ENCODE measurements at places on chromosomes 4 and X.

- no peak for DNase-seq
These were observed 348.7 kb downstream of the BMPR1B start for GRCh38 chr4:95106408-95106928.

DNA sequence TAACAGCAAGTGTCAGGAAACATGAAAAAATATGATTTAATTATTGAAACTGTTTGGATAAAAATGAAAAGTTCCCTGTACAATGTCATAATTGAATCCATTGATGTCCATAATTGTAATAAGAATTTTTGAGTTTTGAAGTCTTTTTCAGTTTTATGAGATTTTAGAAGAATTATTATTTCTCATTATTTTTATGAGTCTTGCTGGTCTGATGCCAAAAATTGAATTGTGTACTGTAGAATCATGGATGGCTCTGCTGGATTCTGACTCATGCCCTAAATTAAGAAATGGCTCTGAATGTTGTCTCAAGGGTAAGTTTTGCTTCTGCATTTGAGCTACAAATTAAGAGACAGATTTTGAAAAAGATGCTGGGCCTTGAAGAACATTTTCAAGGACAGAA is 132.8 kb upstream of the MAP9 start:
- DNase-seq, result no peak

GRCh38 chr4:147368948-147369347 is 111.9 kb upstream of the EDNRA start:
- no peak for DNase-seq

GRCh38 chr4:150078579-150079080 is 385 bp downstream of the DCLK2 start:
- DNase-seq, result no peak

DNA sequence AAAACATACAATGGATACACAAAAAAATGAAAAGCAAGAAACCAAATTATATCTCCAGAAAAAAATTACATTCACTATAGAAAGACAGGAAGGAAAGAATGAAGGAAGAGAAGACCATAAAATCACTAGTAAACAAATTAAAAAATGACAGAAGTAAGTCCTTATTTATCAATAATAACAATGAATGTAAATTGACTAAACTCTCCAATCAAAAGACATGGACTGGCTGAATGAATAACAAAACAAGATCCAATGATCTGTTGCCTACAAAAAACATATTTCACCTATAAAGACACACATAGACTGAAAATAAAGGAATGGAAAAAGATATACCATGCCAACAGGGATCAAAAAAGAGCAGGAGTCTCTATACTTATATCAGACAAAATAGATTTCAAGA is 203.2 kb upstream of the F9 start:
- DNase-seq, result no peak

DNA sequence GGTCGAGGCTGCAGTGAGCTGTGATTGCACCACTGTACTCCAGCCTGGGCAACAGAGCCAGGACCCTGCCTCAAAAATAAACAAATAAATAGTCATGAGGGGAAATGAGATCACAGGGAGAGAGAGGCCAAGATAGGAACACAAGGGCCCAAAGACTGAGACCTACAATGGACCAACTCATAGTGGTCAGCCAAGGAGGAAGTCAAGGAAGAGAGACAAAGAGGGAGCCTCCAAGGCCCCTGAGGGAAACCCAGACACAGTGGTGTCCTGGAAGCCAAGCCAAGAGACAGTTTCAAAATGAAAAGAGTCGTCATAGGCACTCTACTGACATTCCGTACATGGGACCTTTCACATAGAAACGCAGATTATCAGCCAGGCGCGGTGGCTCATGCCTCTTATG is 153.3 kb downstream of the BCOR start:
- DNase-seq, result no peak

DNA sequence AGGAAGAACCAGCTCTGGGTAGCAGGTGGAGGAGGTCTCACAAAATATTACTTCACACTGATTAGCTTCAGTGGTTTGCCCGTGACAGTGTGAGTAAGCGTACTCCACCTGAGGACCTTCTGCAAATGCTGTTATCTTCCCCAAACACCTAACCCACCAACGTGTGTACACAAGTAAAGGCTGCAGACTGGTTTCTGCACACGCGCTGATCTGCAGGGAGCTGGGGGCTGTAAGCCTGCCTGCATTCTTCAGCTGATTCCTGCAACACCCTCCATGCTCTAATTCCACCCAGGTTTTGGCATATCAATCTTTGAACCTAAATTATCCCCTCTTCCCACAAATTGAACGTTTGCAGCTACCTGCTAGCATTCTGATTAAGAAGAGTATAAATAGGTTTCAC is 820.2 kb downstream of the TRIML1 start:
- no peak for DNase-seq

GRCh38 chr4:8093587-8094274 is 64.9 kb downstream of the ABLIM2 start:
- DNase-seq, result no peak

DNA sequence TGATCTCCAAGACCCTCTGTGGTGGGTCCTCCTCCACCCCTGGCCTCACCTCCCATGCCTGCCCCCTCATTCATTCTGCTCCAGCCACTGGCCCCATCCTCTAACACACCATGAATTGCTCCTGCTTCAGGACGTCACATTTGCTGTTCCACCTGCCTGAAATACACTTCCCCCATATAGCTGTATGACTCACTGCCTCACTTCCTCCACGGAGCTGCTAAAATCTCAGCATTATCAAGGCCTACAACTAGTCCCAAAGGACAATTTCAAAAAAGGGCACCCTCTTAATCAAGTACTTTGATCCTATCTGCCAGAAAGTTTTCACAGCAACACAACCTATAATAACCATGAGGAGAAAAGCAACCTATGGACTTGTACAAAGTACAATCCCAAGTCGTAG is 43.6 kb upstream of the PHOX2B start:
- no peak for DNase-seq

DNA sequence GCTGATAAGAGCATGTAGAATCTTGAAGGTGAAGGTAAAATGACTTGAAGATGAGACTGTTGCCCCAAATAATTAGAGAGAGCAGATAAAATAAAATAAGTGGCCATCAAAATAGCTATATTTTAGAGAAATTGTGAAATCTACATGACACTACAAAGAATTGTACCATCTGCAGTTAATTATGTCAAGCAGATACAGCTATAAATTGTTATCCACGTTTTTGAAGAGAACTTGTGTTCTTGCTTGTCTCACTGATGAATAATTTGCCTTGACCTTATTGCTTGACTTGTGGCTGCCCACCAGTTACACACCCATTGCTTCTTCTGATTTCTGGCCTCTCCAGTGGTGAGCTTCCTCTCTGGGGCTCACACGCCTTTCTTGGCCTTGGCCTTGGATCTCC is 75.8 kb upstream of the TNIP3 start:
- no peak for DNase-seq

DNA sequence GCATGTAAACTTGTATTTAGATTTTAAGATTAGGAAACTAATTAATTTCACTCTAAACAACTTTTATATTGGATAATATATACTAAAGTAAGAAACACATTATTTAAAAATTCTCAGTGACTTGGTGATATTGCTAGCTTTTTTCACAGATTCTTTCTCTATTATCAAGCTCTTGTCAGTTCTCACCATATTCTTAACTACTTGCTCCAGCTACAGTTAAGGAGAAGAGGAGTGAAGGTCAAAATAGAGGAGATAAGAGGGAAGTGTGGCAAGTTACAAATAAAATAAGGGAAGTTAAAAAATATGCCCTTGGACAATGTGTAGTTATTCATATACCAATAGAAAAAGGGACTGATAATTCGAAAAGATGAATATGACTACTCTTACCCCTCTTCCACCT is 34.7 kb upstream of the NAF1 start:
- no peak for DNase-seq

DNA sequence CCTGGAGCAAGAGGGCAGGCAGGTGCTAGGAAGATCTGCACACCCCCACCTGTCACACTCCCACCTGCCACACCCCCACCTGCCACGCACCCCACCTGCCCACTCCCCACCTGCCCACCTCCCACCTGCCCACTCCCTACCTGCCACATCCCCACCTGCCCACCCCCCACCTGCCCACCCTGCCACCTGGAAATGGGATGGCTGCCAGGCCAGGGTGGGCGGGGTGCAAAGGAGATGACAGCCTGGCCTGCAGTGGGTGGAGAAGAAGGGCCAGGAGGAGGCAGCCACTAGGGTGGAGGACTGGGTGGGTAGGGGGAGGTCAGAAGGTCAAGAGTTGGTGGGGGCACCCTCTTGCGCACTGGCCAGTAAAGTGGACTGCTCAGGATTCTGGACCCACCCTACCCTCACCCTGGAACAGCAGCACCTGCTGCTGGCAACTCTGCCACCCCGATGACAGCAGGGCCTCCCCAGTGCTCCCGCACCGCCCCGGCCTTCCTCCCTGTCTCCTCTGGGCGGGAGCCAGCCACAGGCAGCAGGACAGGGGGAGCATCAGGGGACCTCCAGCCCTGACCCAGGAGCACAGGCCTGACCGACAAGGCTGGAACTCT is 66.8 kb upstream of the NKX1-1 start:
- no peak for DNase-seq

DNA sequence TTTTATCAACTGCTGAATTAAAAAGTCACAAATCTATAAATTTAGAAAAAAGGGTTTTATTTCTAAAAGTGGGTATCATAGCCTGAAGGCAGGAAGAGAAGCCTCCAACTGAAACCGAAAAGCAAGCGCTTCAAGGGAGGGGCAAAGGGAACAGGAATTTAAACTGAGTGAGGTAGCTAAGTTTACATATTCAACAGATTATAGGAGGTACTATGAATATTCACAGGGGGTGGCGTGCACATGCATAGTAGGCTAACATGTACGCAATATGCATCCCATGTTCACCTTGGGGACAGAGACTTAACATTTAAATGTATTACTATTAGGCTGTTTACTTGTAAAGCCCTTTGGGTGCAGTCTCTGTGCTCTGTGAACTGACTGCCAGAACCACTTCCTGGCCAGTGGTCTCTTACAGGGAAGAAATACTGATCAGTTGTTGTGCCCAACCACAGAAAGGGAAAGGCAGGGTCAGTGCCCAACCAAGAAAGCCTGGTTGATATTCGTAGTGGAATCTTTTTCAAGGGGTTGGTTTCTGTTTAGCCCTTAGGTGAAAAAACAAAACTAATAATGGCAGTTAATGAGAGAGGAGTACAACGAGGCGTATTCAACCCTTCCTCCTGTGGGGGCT is 168.7 kb upstream of the GALNTL6 start:
- no peak for DNase-seq

DNA sequence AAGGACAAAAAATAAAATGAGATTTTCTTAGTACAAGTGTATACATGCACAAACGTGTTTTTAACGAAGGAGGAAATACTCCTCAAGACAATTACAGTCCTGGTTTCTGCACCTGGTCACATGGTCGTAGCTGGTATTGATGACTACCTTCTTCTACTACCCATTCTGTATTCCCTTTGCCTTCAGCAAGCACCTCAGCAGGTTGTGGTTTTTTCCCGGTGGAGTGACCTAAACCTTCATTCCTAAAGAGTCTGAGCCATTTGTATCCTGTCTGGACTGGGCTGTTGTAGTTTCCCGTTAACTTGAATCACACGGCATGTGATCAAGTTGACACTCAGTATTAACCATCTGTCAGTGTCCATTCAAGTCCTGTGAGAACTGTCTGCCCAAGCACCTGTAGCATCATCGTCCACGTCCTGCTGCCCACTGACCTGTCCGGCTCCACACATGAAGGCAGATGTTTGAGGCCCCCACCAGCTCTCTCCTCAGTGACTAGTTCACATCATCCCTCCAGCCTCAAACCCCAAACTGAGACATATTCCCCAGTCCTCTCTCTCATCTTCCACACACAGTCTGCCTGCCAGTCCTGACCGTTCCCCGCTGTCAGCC is 31.1 kb upstream of the TBC1D14 start:
- no peak for DNase-seq

DNA sequence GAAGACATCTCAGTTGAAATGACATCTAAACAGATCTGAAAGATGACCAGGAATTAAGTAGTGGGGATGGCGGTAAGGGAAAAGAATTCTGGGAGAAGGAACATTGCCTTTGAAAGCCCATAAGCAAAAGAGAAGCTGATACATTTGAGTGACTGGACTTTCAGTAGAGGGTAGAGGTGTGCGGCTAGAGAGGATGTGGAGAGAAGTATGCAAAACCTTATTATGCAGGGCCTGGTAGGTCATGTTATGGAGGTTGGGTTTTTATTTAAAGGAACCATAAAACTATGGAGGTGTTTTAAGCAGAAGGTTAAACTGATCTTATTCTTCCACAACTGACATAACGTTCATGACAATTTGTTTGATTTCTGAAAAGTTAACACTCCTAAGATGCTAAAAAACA is 36.3 kb downstream of the RPS6KA3 start:
- DNase-seq, result no peak

DNA sequence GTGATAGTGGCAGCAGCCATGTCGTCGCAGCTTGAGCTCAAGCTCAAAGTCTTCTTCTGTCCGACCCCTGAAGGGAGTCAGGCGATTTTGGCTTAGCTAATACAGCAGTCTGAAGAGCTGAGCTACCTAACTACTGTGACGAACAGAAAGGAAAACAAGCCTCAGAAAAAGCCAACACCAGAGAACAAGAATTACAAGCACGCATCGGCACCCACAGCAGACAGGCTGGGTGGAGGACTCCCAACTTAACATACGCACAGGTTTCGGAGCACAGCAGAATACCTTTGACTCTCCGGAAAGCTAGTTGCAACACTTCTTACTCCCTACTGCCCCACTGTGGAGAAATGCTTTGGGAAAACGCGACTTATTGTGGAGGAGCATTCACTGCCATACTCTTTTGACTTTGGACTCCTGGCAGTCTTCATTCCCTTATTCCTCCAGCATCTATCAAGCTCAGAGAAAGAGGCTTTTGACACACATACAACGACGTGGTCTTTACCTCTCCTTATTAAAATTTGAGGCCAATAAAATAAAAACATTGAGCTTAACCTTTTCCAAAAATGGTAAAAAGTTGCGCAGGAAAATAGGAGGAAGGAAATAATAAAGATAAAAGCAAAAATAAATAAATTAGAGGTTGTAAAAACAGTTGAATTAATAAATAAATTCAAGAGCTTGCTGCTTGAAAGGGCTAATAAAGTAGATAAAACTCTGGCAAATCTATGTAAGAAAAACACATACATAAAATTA is 41.3 kb upstream of the GPC3 start:
- no peak for DNase-seq

DNA sequence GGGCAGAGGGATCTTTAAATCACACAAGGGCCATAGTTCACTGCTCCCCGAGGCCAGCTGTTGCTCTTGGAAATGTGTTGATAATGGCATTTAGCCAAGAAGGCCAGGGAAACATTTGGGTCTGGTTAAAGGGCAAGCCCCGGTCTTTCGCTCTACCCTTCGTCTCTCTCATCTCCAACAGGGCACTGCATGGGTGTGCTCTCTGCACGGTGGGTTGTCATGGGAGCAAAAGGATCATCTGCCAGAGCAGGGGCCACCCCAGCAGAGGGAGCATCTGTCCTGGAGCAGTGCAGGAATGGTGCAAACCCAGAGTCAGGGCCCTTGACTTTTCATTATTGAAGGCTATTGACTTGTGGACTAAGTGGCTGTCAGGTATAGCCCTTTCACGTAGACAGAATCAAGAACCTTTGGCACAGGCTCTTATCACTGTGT is 22.7 kb upstream of the PGRMC2 start:
- no peak for DNase-seq

Data from AML-193 (cell line).